ENCODE measurements at places on chromosomes 11 and 22.

DNA sequence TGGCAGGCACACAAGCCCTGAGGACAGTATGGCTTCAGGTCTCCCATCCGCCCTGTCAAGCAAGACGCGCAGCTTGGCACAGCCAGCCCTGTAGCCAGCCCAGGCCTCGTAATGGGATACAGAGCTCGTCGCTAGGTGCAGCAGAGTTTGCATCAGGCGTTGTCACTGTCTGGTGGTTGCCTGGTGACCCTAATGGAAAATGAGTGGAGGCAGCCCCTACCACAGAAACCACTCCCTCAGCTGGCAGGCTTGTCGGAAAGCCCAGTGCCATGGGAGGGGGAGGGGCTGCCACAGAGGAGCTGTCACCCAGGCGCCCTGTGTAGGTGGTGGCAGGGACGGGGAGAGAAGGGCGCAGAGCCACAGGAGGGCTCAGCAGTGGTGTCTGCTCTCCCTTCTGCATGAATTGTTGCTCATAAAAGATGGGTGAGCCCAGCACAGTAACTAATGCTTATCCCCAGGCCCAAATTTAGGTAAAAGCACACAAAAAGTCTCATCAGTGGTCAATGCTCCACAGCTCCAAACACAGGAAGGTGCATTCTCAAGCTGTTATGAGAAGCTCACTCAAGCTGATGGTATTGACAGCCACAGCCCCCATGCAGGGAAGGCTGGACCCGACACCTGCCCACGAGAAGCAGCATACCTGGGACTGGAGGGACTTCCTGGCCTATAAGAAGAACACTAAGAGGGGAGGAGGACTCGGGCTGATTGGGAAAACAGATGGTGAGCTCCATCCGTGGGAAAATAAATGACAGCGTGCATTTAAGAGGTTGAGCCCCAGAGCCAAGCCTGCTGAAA, 164.6 kb downstream of the ETS1 start:
- peak; percentile 40 for DNase-seq

- DNase-seq = no peak
Observed at GRCh38 chr11:6746086-6746618, 25.6 kb downstream of the OR2AG2 start.

GRCh38 chr11:42779555-42779954, 532.2 kb upstream of the API5 start:
- no peak for DNase-seq

GRCh38 chr11:109140857-109141515, 281.0 kb upstream of the C11orf87 start:
- no peak for DNase-seq

DNA sequence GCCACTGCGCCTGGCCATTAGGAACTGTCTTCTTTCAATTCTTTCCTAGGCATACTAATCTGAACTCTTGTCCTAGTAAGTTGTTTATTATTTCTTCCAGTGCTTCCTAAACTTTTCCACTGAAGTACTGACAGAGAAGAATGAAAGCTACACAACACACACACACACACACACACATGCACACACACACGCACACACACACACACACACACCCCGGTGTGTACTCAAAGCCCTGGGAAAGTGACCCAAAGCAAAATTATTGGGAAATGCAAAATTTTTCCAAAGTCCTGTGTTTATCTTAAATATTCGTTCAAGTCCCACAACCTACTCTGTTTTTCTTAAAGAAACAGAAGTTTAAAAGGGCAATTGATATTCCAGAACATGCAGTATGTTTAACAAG, 19.4 kb upstream of the SIK2 start:
- no peak for DNase-seq

- DNase-seq = no peak
Observed at GRCh38 chr11:23574149-23574548, 713.9 kb upstream of the CCDC179 start.

GRCh38 chr22:40323681-40324171, 22.6 kb upstream of the ADSL start:
- no peak for DNase-seq

DNA sequence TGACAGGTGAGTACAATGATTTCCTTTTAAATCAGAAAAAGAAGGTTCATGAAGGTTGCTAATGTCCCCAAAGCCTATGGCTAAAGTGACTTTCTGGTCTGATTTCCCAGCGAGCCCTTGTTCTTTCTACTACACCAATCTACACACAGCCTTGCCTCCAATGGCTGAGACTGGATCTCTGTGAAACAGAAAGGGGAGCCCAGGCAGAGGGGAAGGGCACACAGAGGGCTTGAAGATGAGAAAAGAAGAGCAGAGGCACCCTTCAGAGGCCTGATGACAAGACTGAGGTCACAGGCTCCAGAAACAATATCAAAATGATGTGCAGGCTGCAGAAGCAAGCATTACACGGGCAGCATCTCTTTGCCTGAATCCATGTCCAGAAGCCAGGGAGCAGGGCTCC, 1.5 kb downstream of the SYN3 start:
- no peak for DNase-seq

DNA sequence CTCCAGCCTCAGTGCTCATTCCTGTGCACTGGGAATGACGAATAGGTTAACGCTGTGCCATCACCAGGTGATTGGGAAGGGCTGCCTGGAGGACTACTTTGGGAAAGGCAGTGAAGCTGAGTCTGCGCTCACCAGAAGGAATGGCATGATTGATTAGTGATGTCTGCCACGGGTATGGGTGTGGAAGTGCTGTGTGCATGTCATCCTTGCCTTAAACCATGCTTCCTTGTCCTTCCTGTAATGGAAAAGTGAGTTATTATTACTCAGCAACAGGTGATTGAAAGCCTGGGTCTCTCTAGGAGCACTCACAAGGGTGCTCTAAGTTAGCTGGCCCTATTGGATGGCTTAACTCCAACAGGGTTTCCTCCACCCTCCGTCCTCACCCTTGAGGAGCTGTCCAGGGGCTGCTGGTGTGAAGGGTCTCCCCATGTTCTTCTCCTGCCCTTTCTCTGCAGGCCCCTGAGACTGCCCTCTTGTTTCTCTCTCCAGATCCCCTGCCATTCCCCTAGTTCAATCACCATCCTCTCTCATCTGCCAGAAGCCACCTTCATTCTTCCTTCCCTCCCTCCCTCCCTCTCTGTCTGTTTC, 121.9 kb upstream of the NECTIN1 start:
- DNase-seq = no peak

GRCh38 chr22:20228939-20229272, 39.2 kb downstream of the RTN4R start:
- DNase-seq = no peak

DNA sequence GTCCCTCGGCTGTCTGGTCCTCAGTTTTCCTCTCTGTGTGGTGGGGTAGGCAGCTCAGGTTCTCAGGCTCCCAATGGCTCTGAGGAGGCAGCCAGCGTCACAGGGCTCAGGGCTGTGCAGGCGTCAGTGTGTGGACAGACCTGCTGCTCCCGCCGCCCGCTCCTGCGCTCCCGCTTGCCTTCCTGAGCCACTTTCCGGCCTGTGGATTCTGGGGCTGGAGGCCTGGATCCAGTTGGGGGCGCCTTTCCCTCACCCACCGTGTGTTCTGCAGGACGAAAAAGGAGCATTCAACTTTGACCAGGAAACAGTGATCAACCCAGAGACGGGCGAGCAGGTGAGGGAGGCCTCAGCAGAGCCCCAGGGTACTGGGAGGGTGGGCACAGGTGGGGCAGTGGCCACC, 14.7 kb downstream of the DPP3 start:
- no peak for DNase-seq

DNA sequence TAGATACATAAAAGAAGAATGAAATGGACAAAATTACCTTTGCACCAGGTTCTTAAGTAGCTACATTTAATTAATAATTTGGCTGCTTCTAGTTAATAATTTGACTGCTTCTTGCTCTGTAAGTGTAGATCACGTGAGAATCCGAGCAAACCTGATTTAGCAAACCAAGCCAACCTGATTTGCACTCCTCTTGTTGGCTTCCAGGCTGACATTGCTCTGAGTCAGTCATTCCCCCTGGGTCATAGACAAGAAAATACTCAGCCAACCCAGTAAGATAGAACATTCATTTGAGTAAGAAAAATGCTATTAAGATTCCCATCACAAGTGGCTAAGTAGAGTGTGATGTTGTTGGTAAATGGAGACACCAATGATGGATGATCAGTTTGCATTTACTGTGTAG, 304.1 kb downstream of the C11orf87 start:
- DNase-seq = no peak

GRCh38 chr11:33021501-33021900, 5.8 kb downstream of the DEPDC7 start:
- DNase-seq = no peak

DNA sequence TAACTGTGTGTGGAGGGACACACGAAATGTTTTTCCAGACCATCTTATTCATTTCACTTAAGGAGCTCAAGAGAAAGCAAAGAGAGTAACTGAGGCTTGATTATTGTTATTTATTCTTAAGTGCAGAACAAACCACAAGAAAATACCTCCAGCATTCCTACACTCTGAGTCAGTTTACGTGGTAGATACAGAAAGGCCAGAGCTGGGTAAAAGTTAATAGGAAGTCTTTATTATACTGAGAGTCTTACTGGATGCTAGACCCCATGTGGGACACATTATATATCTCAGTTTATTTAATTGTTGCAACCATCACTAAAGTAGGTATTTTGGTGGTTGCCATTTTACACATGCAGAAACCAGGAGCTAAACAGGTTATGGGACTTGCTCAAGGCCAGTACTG, 261.4 kb upstream of the POU2AF2 start:
- DNase-seq = no peak

DNA sequence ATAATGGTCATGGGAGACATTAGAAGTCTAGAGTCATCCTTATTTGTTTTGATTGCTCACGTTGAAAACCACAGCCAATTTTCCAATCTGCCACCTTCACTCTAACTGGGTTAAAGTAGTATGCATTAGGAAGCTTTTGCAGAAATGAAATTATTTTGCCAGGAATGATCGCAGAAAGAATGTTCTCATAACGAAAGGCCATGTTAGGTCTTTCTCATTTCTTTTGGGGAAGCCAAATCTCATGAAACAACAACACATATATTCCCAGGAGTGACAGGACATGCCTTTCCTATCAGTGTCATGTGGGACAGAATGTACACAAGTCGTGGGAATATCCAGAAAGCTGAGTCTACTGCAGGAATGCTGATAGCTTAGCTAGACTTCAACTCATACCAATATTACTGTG, 386.3 kb downstream of the AASDHPPT start:
- no peak for DNase-seq

GRCh38 chr22:17303840-17304779, 65.2 kb upstream of the CECR2 start:
- DNase-seq = no peak

DNA sequence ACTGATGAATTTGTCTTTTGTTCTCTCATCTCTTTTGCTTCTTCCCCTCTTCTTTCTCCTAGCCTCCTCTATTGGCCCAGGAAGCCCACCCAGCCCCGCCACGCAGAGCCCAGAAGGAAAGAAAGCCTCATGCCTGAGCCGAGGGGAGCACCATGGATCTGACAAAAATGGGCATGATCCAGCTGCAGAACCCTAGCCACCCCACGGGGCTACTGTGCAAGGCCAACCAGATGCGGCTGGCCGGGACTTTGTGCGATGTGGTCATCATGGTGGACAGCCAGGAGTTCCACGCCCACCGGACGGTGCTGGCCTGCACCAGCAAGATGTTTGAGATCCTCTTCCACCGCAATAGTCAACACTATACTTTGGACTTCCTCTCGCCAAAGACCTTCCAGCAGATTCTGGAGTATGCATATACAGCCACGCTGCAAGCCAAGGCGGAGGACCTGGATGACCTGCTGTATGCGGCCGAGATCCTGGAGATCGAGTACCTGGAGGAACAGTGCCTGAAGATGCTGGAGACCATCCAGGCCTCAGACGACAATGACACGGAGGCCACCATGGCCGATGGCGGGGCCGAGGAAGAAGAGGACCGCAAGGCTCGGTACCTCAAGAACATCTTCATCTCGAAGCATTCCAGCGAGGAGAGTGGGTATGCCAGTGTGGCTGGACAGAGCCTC, 3.8 kb downstream of the ZBTB16 start:
- DNase-seq = no peak

- no peak for DNase-seq
Observed at GRCh38 chr22:24693379-24693778, 81.1 kb downstream of the PIWIL3 start.

DNA sequence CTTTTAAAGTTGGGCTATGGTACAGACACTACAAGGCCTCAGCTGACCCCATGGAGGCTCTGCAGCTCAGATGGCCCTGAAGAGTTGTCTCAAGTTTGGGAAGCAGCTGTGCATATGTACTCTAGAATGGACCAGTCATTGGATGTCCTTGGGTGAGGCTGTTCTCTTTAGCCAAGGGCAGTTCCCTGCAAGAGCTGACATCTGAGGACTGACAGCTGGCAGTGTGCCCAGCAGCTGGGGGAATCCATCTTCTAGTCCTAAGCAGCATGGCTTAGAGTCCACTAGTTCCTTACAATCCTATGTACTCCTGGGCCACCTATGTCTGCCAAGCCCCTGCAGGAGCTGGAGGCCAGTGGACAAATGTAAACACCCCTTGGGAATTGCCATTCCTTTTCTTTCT, 76.5 kb downstream of the C11orf91 start:
- DNase-seq = peak; percentile 22

- no peak for DNase-seq
Observed at GRCh38 chr11:130617001-130617400, 168.6 kb downstream of the ADAMTS15 start.

GRCh38 chr11:114169321-114169749, 109.8 kb downstream of the ZBTB16 start:
- DNase-seq = no peak

Measured in pancreas (tissue), 10 donors.